ENCODE measurements at places on chromosomes 6 and 20. TPM values are rescaled to one million over a fixed set of nuclear protein-coding genes. Genes with fewer than 3 reads are reported as not detected.
A peak's percentile ranks its signal among the peaks of the same experiment; 100 is the strongest.

SCUBE3 gene
- not detected for polyA plus RNA-seq

- no peak overlapping the region for H3K27ac ChIP-seq
- H3K36me3 ChIP-seq, result no peaks in the 10 kb centered on the region
- H3K27me3 ChIP-seq, result peaks cover 38% of the 10 kb centered on the region
- no peaks in the 10 kb centered on the region for H3K4me1 ChIP-seq
- H3K4me3 ChIP-seq, result no peak overlapping the region
- DNase-seq, result no peak
These were observed 118.1 kb downstream of the VEGFA start for GRCh38 chr6:43887906-43888683.

- peaks cover 5% of the 10 kb centered on the region for H3K27me3 ChIP-seq
- no peak overlapping the region for H3K4me3 ChIP-seq
- H3K36me3 ChIP-seq, result no peaks in the 10 kb centered on the region
- DNase-seq, result no peak
These were observed 100.7 kb upstream of the STMND1 start for GRCh38 chr6:17001188-17001587.

GRCh38 chr20:10922941-10923340 lies 249.1 kb upstream of the JAG1 start:
- no peaks in the 10 kb centered on the region for H3K36me3 ChIP-seq
- H3K27ac ChIP-seq, result peak overlapping the region; percentile 65
- no peak for DNase-seq
- H3K27me3 ChIP-seq, result no peaks in the 10 kb centered on the region
- H3K4me3 ChIP-seq, result peak overlapping the region; percentile 11
